DND-41 (cell line): ENCODE measurements at places on chromosomes 1 and 21.

DNA sequence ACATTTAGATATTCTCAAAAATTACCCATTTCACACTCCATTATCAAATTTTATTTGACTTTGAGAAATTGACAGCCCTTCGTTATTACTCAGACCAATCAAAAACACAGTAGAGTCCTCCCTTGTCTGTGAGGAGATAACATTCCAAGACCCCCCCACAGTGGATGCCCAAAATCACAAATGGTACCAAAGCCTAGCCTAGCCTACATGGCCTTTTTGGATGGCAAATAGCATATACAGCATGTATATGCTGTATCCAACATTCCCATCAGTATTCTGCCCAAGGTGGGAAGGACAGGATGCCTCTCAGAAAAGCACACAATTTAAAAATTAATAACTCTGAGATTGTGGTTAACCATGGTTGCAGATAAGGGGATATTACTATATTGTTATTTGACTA is 17.3 kb downstream of the SFPQ start:
- no peak for DNase-seq

GRCh38 chr1:178532392-178532791 is 19.5 kb downstream of the TEX35 start:
- peak; percentile 75 for DNase-seq

GRCh38 chr1:3469849-3470649 is 15.6 kb downstream of the ARHGEF16 start:
- DNase-seq = no peak

DNA sequence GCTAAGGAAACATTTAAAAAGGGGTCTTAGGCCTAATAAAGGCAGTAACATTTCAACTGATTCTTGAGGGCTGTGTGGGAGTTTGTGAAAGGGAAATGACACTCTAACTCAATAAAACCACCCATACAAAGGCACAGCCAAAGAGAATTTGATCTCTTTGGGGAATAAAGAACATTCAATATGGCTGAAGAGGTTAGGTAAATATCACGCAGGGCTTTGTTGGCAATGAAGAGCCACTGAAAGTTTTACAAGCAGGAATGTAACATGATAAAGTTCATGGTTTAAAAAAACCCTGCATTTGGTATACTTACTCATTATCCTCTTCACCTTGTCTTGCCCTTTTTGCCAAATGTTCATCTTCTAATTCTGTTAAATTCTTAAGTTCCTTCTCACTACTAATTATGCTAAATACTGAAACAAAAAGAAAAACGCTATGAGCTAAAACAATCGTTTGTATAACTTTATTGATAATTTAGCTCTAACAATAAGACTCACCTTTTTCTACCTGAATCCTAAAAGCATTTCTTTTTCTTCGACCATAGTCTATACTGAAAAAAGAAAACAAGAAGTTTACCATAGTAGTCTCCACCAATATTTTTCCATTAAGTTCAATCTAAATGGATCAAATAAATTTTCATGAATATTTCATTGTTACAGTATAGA is 12.5 kb downstream of the NVL start:
- DNase-seq = no peak

GRCh38 chr1:160726498-160727315 is 12.3 kb upstream of the SLAMF7 start:
- DNase-seq = peak; percentile 80

GRCh38 chr1:22749919-22750684 is 39.5 kb downstream of the EPHB2 start:
- no peak for DNase-seq

DNA sequence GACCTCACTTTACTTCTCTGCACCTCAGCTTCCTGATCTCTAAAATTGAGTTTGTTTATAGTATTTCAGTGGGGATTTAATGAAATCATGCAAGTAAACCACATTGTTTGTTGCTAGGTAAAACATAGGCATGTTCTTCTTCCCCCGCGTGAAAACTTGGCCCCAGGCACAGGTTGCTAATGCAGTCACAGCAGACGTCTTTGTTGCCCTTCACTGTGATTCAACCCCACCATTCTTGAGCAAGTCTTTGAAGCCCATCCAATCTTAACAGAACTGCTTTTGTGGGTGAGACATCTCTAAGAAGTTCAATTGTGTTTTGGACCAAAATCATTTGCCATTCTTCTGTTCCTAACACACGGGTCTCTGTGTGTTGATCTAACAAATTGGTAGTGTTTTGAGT is 185.5 kb downstream of the ZNF281 start:
- DNase-seq = no peak

- DNase-seq = no peak
Measured at GRCh38 chr1:21866707-21867043, 54.6 kb downstream of the LDLRAD2 start.

GRCh38 chr1:18007391-18008041 is 100.1 kb upstream of the IGSF21 start:
- DNase-seq = no peak

DNA sequence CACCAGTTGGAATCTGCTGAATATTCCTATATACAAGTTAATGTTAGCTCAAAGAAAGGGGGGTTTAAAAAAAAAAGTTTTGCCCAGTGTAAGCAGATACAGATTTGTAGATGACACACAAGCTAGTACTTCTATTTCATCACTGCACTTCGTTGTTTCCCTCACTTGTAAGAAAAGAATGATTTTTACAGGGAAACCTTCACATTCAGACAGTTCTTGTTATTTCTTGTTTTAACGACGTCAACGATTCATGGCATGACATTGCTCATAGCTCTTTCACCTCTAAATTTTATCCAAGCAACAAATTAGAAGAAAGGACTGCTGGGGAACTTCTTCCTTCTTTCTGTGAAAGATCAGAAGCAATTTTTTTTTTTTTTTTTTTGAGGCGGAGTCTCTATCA is 25.7 kb upstream of the C1orf105 start:
- no peak for DNase-seq

GRCh38 chr1:89957107-89957506 is 37.8 kb upstream of the ZNF326 start:
- DNase-seq = peak; percentile 87

DNA sequence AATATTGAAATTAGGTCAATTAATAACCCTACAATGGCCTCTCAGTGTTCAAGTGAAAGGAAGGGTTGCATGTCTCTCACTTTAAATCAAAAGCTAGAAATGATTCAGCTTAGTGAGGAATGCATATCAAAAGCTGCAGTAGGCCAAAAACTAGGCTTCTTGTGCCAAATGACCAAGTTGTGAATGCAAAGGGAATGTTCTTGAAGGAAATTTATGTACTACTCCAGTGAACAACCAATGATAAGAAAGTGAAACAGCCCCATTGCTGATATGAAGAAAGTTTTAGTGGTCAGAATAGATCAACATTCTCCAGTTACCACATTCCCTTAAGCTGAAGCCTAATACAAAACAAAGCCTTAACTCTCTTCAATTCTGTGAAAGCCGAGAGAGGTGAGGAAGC is 10.0 kb downstream of the MAEL start:
- DNase-seq = no peak

DNA sequence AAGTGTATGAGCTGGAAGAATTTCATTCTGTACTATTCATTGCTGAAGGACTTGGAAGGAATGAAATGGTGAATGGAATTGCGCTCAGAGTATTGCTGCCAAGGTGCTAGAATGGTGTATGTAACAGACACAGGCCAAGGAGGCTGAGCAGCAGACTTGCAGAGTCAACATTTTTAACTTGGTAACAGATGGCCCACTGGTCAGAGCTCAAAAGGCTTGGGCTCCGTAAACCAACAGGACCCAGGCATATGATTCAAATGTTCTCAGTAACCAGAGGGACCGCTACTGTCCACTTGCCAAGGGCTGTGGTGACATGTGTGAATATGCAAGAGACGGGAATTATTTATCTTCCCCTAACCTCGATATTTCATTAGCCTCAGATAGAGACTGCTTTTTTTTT is 28.8 kb upstream of the PTGFRN start:
- no peak for DNase-seq

DNA sequence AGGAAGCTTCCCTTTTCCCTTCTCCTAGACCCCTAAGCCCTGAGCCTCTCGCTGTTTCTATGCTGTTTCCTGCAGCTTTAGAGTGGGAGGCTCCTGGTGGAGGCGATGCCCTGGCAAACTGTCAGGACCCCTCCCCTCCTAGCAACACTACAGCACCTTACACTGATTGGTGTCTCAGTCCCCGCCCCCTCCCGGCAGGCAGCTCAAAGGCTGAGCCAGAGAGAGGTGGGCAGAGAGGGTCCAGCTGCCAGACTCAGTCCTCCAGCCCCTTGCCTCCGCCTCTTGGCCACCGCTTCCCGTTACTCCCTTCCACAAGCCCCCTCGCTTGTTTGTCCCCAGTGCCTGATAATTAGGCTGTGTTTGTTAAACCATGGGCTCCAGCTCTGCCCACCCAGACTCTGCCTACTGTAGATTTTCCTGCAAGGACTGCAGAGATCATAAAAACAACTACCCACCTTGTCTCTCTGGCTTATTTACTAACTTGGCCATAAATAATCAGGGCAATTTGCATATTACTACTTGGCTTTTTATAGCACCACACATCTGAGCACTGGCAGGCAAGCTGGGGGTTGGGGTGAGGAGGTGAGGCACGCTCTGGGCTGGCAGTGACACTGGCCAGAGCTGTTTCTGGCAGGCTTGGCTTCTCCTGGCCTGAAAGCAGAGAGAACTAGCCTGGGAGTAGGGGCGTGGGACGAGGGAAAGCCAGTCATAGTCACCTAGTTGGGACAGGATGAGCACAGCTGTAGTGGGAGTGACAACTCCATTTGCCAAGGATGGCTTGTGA is 107.5 kb downstream of the CSMD2 start:
- no peak for DNase-seq

GRCh38 chr1:42086146-42086545 is 67.1 kb upstream of the GUCA2B start:
- no peak for DNase-seq

DNA sequence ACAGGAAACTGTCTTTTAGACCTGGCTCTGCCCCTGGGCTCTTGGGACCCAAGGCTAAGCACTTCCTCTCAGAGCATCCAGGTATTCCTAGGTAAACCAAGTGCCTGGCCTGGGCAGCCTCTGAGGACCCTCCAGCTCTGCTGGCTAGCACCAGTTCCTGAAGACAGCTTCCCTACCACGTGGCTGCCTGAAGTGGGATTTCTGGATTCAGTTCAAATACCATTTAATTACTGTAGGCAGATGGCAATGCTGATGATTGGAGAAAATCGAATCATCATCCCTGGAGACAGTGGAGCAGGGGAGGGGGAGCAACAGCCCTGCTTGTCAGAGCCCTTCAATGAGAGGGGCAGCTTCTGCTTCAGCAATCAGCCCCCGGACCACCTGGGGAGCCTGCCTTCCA is 11.9 kb downstream of the KIF21B start:
- DNase-seq = no peak

DNA sequence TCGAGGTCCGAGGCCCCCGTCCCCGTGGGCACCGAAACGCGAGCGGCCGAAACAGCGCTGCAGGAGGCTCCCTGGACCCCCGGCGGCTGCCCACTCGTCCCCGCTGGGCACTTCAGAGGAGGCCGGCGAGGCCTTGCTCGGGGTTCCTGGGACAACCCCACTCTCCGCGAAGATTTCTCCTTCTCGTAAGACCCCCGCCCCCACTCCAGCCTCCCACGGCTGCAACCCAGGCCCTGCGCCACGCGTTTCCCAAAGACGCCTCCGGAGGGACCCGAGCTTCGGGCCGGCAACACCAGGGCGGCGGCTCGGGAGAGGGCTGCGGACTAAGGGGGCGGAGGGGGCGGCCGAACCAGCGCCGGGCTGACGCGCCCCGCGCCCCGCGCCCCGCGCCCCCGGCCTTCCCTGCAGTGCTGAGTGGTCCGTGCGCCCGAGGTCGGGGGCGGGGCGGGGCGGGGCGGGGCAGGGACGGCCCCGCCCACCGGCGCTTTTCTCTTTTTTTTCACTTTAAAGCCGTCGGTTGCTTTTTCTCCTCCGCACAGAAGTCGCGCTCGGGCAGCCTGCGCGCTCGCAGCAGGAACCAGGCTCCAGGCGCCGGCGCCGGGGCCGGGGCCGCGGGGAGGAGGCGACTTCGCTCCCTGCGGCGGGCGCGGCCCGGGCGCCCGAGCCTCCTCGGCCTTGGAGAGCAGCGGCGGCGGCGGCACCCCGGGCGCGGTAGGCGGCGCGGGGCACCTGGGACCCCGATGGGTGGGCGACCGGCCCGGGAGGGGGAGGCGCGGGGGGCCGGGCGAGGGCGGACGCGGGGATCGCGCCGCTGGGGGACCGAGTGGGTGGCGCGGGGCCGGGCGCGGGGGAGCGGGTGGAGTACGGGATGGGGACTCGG is at the start of gene SPSB1:
Gene SPSB1, plus strand, starts transcription at position 534 of the 880 bp plus-strand sequence. CDS start 62,998 bp downstream, outside the sequence.
- DNase-seq = peak; percentile 83

DNA sequence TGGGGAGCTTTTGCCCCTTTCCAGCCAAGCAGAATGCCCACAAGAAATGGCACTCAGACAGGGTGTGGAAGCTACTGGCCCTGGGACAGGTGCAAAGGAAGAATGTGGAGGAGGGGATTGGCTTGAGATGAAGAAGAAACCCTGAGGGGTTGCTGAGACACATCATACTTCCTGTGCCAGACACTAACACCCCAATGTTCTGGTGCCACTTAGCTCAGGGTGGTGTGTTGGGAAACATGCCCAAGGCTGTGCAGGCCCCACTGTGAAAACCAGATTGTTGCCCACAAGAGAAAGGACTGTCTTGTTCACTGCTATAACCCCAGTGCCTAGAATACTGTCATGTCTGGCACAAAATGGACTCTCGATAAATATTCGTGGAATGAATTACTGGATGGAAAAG is 9.9 kb upstream of the PAQR6 start:
- no peak for DNase-seq

DNA sequence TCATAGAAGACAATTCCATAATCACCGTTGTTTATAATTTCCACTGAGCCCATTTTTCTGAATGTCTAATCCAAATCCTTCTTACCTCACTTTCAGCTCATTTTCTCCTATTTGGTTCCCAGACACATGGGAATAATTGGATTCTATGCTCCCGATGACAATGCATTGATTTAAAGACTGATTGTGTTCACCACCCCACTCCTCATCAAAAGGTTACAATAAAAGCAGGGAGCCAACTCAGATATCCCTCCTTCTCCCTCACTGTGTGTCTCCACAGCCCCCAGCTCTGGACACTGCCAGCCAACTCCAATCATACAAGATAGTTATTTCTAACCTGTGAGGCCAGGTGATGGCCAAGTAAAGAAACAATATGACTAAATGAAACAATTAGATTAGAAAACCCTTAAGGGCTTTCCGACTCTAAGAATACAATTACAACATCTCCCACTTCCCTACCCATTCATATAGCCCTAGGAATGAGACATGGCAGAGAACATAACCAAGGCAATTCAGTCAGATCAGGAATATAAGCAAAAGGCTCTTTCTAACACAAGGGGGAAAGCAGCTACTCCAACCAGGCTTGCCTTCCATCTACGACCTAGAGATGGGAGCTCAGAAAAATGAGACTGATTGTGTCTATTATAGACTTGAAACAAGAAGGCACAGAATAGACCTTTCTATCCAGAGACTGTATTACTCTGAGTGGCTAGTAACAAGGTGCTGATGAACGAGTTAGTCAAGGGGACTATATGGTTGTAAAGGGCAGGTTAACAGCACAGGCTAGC is 28.5 kb upstream of the CADM3 start:
- DNase-seq = no peak
